Gastrocnemius medialis (tissue), 4 donors: ENCODE measurements at places on chromosomes 1 and 21. TPM values are rescaled to one million over a fixed set of nuclear protein-coding genes. Genes with fewer than 3 reads are reported as not detected.

The IL6R gene
- total RNA-seq: 271 TPM

The PLA2G2C gene
- not detected for total RNA-seq

The SNRNP40 gene
- 24.3 TPM for total RNA-seq

The RNU1-2 gene
- not detected for total RNA-seq

The TCHHL1 gene
- total RNA-seq: not detected

The NUCKS1 gene
- total RNA-seq: 45.5 TPM

The LRRC39 gene
- total RNA-seq: 73.2 TPM

The SPRR2E gene
- not detected for total RNA-seq

The HAO2 gene
- not detected for total RNA-seq

The ATP1A1 gene
- 154 TPM for total RNA-seq

The NUDT4B gene
- 6.1 TPM for total RNA-seq

The LCE1A gene
- total RNA-seq: not detected

The PRDM15 gene
- 4.9 TPM for total RNA-seq

The SLC30A2 gene
- total RNA-seq: 2.1 TPM

The TRIM67 gene
- not detected for total RNA-seq

The NEGR1 gene
- total RNA-seq: 5.4 TPM

The DNAJC28 gene
- 3.4 TPM for total RNA-seq

The GPR89A gene
- 21.7 TPM for total RNA-seq

The ITLN2 gene
- not detected for total RNA-seq
